Right ventricle myocardium superior (tissue), 1 donor: ENCODE measurements at places on chromosomes 12 and 14. TPM values are rescaled to one million over a fixed set of nuclear protein-coding genes. Genes with fewer than 3 reads are reported as not detected.

The DAD1 gene
- 124 TPM for total RNA-seq

The DLGAP5 gene
- 0.27 TPM for total RNA-seq

DNA sequence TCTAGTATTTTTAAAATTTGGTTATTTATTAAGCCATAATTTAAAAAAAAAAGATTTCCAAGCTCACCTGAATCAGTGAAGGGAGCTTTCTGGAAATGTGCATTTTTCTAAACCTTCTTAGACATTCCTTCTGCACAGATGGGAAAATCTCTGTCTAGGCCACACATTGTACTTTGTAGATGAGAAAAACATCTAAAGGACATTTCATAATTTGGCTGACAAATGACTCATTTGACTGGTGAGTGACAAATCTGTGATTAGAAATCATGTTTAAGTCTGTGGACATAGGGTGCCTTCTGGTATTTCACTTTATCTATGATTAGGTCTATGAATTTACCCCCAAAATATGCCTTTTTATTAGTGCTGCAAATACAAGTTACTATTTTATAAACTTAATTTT, 1044.9 kb upstream of the FLRT2 start:
- no peak for DNase-seq

DNA sequence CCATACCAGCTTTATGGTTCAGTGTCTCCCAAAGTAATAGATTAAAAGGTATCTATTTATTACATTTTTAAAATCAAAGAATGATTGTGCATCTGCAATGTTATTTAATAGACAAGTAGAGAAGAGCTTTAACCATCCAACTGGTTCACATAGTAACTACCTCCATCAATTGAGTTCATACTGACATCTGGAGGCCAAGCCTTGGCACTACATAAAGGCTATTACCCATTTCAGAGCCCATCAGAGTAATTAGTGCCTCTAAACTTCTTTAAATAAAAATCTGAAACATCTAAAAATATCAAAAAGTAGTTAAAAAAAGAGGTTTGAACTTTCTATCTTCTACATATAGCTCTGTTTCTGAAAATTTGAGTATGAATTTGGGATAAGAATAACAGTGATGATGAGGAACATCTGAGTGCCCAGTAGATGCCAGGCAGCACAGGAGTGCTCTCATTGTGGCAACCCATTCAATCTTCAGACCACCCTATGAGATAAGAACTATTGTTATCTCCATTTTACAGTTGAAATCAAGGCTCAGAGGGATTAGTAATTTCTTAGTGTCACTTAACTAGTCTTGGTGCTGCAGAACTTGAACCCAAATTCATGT, 132.9 kb upstream of the DAAM1 start:
- DNase-seq: no peak
